LHCN-M2 (cell line): ENCODE measurements at places on chromosomes 7 and 10. TPM values are rescaled to one million over a fixed set of nuclear protein-coding genes. Genes with fewer than 3 reads are reported as not detected.

MOGAT3 gene
- total RNA-seq: not detected in 2 replicates

IKZF1 gene
- not detected in 2 replicates for total RNA-seq

TMEM213 gene
- total RNA-seq: not detected in 2 replicates

GRCh38 chr10:95279042-95279820 is 11.6 kb downstream of the PDLIM1 start:
- peak; percentile 66 for DNase-seq

DNA sequence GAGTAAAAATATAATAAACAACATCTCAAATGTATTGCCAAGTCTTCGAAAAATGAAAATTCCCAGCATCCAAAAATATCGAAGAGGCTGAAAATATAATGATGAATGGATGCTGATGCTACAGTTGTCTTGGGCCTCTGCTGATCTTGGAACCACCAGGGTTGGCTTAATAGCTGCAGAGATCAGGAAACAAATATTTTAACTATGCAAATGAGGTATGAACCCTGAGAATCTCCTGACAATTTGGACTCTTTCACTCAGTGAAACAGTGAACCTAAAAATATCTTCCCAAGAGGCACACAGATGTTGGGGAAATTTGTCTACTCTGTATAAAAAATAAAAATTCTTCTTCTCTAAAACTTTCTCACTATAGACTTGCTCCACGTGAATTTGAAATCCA is 97.7 kb upstream of the EGFR start:
- no peak for DNase-seq

DNA sequence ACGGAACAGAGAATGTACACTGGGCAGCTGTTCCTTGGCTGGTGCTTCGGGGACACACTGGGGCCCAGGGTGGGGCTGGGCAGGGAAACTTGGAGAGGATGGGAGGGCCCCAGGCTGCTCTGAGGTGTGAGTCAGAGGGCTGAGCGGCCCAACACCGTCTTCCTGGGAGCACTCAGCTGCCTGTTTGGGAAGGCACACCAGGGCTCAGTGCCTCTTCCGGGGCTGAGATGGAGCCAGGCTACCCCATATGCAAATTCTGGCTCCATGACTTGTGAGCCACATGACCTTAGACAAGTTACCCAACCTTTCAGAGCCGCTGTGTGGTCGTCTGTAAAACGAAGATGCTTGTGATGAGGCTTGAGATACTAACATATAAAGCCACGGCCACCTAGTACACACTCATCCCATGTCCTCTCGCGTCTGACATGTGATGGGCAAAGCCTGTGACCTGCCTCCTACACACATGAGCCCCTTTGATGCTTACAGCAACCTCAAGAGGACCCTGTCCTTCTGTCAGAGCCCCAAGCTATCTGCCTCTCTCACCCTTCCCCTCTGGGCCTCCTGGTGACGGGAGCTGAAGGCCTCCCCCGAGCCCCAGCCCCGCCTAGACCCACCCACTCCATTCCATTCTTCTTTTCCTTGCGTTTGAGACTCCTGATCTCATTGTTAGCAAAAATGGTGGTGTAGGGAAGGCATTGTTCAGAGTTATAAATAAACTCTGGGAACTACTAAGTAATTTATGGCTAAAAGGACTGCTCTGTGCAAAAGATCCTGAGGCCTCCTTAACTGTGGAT is 26.1 kb downstream of the KLRG2 start:
- peak; percentile 80 for DNase-seq

DNA sequence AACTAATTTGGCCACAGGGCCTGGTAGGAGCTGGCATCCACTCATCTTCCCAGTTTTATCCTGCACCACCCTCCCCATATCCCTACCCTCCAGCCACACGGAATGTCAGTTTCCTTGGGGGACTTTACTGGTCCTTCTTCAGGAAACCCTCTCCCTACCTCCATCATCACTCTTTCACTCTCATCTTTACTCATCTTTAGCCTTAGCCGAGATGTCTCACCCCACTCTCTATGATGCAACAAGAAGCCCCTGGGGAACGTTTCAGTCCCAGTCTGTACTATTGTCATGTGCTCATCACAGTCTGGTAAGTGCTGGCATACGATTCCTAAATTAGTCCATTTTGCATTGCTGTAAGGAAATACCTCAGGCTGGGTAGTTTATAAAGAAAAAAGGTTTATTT is 34.9 kb upstream of the TMEM248 start:
- peak; percentile 19 for DNase-seq

GRCh38 chr7:141397236-141398163 is 153.7 kb upstream of the AGK start:
- DNase-seq: no peak

DNA sequence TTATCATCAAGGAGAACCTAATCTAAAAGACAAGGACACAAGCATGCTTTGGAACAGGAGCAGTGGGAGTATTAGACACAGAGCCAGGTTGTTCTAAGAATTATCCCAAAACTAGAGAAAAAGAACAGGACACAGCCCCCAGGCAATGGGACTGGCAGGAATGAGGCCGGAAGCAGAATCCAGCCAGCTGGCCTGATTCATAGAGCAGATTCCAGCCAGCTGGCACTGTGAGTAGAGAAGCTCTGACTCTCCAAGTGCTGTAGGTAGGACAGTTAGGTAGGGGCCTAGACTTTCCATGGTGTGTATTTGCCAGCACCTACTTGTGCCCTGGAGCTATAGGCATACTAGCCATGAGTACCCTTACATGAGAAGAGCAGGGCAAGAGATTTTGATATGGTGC is 13.3 kb upstream of the RAB18 start:
- no peak for DNase-seq
